ENCODE measurements at places on chromosomes 6 and 20. TPM values are rescaled to one million over a fixed set of nuclear protein-coding genes. Genes with fewer than 3 reads are reported as not detected.

The ZSWIM1 gene
- total RNA-seq = 7.3 TPM

The OPN5 gene
- total RNA-seq = not detected

The GSTA2 gene
- not detected for total RNA-seq

The HDGFL1 gene
- total RNA-seq = not detected

The NT5DC1 gene
- total RNA-seq = 7.6 TPM

The VSX1 gene
- total RNA-seq = not detected

The CRISP3 gene
- not detected for total RNA-seq

The DUSP15 gene
- not detected for total RNA-seq

The EYS gene
- total RNA-seq = 0.50 TPM

The SLC22A7 gene
- not detected for total RNA-seq

The TSPO2 gene
- not detected for total RNA-seq

The PLCB4 gene
- total RNA-seq = 9.3 TPM

The PKHD1 gene
- total RNA-seq = not detected

The FAM50B gene
- total RNA-seq = 11.9 TPM

The KCNK16 gene
- total RNA-seq = not detected

The EFCAB8 gene
- not detected for total RNA-seq

All from smooth muscle cell of trachea (primary cell).